ENCODE measurements at places on chromosomes 7 and 10.

DNA sequence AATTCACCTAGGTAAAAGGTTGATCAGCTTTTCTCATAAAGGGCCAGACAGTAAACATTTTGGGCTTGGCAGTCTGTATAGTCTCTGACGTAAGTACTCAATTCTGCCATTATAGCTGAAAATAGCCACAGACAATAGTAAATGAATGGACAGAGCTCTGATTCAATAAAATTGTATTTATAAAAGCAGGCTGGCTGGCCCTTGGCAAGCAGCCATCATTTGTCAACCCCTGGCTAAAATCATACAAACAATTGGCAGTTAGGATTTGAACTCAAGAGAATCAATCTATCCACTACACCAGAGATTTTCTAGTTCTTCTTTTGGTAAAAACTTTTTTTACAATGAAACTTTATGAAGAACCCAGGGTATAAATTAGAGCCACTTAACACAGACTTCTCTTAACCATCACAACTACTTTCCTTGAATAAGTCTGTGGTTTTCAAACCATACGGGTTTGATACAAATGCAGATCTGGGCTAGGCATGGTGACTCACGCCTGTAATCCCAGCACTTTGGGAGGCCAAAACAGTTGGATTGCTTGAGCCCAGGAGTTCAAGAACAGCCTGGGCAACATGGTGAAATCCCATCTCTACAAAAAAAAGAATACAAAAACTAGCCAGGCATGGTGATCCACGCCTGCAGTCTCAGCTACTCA is 124.5 kb downstream of the SLC16A9 start:
- no peak for DNase-seq

DNA sequence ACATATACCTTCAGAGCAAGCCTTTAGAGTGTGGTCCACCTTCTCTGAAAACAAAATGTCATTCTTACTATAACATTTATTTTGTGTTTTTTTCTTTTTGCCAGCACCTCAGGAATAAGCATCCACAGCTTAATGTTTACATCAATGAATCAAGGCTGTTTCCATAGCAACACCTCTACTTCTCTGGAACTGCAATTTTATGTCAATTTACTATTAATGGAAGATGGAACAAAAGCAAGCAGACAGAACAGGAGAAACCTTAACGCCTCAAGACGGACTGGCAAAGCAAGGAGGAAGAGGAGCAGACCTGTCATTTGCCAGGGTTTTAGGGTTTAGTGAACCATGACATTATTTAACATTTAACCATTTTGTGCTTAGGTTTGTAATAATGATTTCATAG is 63.1 kb downstream of the PRR15 start:
- DNase-seq = no peak

- no peak for DNase-seq
Measured at GRCh38 chr10:14586901-14587300, 187.8 kb downstream of the FAM107B start.

- DNase-seq = no peak
Measured at GRCh38 chr7:2520131-2520760, 672 bp downstream of the LFNG start.

DNA sequence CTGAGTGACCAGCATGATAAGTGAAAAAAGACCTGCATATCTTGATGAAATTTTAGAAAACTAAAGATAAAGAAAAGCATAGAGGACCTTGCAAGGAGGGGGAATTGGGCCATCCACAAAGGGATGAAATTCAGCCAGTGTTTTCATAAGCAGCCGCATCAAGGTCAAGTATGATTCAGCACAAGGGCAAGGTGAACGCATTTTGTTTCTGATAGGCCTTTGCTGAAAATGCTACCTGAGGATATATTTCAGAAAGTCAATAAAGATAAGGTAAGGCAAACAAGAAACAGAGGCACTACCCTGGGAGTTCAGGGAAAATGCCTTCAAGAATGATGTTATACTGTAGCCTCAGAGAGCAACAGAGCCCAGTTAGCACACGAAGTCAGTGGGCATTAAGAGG is 55.0 kb upstream of the SHH start:
- DNase-seq = no peak

GRCh38 chr7:35250941-35251340 is 3.0 kb downstream of the TBX20 start:
- no peak for DNase-seq

DNA sequence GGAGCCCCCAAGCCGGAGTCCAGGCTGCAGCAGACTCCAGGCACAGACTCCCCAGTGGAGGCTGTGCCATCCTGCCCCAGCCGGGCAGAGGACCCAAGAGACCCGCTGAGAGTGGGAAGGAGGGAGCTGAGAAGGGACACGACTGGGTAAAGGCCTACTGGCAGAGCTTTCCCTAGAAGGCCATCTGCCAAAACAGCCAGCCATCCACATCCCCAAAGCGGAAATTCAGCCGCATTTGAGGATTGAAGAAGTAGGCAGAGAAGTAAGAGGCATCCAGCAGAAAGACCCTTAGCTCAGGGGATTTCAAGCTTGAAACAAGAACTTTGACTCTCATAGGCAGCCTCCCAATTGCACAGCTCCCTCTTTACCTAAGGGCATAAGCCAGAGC is 857 bp downstream of the CPXM2 start:
- no peak for DNase-seq

GRCh38 chr7:17234398-17235031 is 63.9 kb upstream of the AHR start:
- no peak for DNase-seq

DNA sequence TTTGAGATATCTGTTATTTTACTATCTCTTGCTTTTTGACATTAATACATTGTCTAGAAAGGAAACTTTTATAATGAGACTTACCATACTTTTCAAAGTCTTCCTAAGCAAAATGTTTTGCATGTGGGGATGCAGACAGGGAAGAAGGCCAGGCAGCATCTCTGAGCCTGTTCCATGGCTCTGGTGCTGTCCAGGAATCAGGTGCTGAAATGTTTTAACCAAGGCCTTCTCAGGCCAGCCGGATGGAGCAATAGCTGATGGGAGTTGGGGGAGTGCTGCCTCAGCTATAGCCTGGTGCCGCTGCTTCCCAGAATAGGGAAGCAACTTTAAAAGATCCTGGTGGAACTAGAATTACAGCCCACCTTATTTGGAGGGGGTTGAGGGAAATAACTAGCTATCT is 38.5 kb downstream of the CRTAC1 start:
- no peak for DNase-seq

- DNase-seq = no peak
Measured at GRCh38 chr10:34121781-34122622, 693.1 kb downstream of the PARD3 start.

- DNase-seq = no peak
Measured at GRCh38 chr10:55500931-55501559, 700.0 kb upstream of the PCDH15 start.

- DNase-seq = no peak
Measured at GRCh38 chr10:31477584-31477983, 158.6 kb downstream of the ZEB1 start.

DNA sequence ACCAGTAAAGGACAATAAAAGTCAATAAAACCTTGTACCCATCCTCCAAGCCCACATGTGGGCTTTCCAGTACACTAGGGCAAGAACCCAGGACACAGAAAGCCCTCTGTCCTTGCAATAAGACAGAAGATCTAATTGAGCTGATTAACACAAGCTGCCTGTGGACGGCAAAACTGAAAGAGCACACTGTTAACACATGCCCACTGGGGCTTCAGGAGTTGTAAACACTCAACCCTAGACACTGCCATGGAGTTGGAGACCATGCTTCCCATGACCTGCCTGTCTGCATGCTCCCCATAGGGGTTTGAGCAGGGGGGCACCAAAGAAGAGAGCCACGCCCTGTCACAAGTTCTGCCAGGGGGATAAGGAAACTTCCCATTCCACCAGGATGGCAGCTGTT is 22.6 kb upstream of the WIPF3 start:
- no peak for DNase-seq

GRCh38 chr10:23694921-23695824 is 256.3 kb downstream of the OTUD1 start:
- DNase-seq = no peak

DNA sequence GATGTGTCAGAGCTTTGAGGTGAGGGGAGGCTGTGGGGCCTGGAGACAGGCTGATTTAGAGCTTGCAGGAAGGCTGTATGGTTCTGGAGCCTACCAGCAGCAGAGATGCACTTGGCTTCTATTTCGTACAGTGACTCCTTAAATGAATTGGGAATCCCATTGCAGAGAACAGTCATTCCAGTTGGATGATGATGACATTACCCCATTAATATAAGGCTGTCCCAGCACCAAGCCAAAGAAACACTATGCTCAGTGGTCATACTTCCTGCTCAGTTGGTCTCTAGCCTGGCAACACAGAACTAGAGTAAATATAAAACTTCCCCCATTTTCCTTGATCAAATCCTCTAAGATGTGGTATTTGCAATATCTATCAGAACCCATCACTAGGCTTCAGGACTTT is 5.7 kb upstream of the CLEC5A start:
- DNase-seq = no peak

GRCh38 chr10:105291571-105291970 is 650.5 kb downstream of the SORCS3 start:
- no peak for DNase-seq

DNA sequence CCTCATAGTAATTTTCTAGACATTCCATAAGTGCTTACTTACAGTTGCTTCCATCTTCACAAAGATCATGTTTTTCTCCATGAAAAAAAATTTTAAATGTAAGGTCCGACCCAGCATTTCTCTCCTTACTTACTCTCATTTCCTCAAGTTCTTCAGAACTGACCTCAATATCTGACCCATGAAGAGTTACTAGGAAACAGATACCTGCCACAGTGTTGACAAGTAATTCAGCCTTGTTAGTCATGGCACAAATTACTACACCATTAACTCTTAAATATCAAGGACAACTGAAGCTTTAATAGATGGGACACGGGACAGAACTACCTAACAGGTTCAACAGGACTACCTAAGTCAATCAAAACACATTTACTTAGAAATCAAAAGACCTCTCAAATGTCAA is 316.2 kb downstream of the POM121L12 start:
- no peak for DNase-seq

DNA sequence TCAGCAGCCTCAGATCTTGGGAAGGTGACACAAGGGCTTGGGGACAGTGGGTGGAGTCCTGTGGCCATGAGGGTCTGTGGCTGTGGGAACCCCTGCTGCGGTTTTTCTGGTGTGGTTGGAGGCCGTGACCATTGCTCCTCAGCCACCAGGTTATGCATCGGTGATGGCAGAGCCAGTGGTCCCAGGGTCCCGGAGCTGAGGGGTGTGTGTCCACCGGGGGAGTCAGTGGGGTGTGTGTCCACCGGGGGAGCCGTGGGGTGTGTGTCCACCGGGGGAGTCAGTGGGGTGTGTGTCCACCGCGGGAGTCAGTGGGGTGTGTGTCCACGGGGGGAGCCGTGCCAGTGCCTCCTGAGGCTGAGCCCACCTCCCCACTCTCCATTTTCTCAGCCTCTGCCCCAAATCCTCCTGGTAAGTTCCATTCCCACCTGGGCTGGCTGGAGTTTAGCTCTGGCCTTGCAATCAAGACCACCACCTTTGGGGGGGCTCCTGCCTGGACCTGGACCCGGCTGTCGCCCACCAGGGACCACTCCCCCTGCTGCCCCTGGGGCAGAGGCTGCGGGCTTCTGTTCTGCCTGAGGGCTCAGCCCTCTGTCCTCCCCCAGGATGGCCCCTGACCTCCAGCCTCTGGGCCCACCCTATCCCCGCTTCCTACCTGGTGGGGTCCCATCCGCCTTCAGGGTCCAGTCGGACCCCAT is 143.5 kb downstream of the ELFN1 start:
- DNase-seq = no peak

DNA sequence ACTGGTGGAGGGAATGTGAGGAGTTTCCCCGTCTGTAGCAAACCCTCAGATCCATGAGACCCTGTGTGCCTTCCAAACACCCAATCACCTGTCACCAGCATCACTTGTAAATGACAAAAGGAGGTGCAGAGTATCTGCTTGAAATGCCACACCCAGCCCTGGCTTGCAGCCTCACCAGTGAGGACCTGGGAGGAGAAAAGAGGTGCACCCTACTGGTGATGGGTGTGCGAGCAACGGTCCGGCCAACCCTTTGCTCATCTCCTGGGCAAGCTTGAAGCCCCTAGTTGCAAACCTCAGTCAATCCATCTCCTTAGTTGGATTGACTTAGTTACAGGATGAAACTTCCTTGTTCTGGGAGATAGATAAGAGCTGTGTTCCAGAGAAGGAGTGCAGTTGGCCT is 62.4 kb upstream of the WAPL start:
- no peak for DNase-seq

DNA sequence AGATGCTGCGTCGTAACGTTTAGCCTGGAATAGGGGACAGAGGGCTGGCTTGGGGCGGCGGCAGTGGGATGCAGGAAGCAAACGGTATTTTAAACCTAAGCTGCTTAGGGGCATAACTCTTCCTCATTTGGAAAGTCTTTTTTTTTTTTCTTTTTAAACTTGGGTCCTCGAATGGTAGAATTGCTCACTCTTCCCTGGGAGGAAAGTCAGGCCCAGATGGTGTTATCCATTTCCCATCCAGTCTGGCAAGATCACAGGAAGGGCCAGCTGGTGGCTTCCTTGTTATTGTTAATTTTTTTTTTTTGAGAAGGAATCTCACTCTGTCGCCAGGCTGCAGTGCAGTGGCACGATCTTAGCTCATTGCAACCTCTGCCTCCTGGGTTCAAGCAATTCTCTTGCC is 56.6 kb downstream of the TMEM209 start:
- no peak for DNase-seq

DNA sequence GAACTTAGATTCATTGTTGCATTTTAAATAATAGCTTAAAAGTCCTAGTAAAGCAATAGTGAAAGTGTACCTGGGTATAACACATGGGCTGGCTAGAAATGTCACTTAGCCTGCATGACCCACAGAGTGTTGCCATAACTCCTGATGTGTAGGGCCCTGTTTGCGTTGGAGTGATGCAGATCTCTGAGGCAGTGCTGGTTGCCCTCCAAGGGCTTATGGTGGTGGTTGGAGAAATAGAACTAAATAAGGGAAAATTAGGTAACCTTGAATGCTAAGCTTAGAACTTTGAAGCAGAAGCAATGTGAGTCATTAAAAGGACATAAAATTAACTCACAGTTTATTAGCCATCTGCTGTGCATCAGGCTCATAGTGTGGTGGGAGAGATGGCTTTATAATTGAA is 105.7 kb downstream of the CCNY start:
- no peak for DNase-seq

DNA sequence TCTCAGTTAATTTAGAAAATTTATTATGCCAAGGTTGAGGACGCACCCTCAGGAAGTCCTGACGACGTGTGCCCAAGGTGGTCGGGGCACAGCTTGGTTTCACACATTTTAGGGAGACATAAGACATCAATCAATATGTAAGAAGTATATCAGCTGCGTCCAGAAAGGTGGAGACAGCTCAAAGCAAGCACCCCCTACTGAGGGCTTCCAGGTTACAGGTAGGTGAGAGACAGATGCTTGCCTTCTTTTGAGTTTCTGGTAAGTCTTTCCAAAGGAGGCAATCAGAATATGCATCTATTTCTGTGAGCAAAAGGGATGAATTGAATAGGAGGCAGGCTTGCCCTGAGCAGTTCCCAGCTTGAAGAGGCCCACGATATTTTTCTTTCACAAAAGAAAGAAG is 614.3 kb downstream of the XPNPEP1 start:
- no peak for DNase-seq

GRCh38 chr7:144481833-144482232 is 78.3 kb upstream of the NOBOX start:
- DNase-seq = no peak

GRCh38 chr10:60137292-60137992 is 231.1 kb upstream of the CCDC6 start:
- no peak for DNase-seq

- DNase-seq = no peak
Measured at GRCh38 chr7:101869901-101870290, 52.5 kb downstream of the CUX1 start.

GRCh38 chr7:4861673-4862072 is at the start of gene PAPOLB:
PAPOLB (minus strand) TSS chr7:4862030; CDS start chr7:4861810, 220 bp downstream.
- DNase-seq = no peak
